ENCODE measurements at places on chromosomes 12 and 14. TPM values are rescaled to one million over a fixed set of nuclear protein-coding genes. Genes with fewer than 3 reads are reported as not detected.
A peak's percentile ranks its signal among the peaks of the same experiment; 100 is the strongest.

DNA sequence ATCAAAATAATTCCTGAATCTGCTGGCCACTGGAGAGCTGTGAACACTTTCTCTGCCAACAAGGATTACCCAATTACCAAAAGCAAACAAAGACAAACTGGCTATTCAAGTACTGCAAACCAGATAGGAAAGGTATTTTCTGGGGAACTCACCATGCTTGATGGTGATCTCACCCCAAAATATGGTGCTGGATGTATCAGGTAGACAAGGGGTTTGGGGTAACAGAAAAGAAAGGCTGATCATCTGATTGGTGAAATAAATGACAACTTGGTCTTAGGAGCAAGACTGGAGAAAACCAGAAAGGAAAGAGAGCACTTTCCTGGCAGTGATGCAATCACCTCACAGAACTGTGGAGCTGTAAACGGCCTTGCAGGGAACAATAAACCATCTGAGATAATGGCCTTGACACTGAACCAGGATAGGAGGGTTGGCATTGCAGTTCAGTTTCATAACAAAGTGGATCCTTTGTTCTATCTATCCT, 31.0 kb upstream of the NPFF start:
- no peak for DNase-seq

DNA sequence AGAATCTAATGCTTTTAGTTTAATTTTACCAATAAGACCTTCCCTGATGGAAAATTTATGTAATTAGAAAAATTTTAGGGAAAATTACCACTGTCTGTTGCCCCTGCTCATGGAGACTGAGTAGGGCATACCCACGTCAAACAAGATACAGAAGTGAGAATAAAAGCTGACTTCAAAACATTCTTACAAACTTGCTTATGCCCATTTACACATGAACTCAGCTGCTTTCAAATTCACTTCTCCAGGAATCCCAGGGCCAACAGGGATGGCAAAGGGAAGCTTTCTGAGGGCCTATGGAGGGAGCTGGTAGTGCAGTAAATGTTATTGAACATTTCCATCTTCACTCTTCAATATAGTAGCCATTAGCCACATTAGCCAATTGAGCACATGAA, 4.8 kb upstream of the NINJ2 start:
- no peak for DNase-seq

DNA sequence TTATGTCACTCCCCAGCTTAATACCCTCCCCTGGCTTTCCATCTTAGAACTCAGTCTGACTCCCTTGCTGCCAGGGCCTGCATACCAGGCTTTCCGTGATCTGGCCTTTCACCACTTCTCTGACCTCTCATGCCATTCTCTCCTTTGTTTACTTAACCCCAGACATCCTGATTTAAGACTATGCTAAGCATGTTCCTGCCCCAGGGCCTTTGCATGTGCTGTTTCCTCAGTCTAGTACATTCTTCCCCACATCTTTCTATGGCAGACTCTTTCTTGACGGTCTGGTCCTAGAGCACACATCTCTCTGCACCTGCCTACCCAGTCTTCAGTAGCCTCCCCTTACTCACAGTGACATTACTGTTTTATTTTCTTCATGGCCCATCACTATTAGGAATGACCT, 42.2 kb downstream of the PLXNC1 start:
- DNase-seq, result no peak

- DNase-seq, result peak; percentile 8
Measured at GRCh38 chr14:102140027-102140749, 491 bp downstream of the WDR20 start.

DNA sequence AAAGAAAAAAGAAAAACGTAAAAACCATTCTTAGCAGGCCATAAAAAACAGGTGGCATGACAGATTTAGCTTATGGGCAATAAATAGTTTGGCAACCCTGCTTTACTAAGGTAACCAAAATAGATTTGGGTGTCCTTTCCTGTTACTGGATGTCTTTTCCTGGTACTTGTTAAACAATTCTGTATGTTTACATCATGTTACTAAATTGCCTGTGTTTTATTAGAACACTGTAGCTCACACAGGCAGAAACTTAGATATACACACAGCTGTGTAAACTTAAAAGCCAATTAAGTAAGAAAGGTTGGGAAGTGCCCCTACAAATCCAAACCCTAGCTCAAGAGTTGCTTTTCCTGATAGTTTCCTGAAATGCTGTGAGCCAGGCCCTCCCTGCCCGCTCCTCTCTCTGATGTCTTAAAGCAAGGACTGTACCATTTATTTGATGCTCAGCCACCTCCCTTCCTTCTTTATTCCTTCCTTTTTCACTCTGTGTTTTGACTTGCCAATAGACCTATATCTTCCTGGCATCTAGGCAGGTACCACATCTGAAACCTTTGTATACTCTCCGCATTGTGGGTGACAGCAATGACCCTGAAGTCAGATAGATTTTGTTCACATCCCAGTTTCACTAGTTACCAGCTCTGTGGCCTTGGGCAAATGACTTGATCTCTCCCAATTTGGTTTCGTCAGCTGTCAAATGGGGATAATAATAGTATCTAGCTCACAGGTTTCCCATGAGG, 3.7 kb upstream of the CAMKK2 start:
- no peak for DNase-seq

DNA sequence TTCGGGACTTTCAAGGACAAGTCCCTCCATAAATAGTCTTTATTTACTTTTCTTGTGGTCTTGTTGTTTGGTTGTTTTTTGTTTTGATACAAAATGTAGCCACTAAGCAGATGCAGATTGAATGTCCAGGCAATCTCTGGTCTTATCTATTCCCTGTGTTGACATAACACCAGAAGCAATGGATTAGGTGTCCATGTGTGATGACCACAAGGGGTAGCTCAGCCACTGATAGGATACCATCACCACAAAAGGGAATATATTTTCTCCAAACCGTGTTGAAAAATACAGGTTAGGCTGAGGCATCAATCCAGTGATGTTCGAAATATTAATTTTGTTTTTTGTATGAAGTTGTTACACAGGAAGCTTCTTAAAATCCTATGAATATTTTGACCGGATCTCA, 196.3 kb downstream of the EPS8 start:
- no peak for DNase-seq

- DNase-seq, result no peak
Measured at GRCh38 chr12:174124-174523, 39.8 kb downstream of the SLC6A12 start.

- no peak for DNase-seq
Measured at GRCh38 chr14:75769047-75769685, 108.1 kb downstream of the TTLL5 start.

GRCh38 chr12:121282072-121282742, 14.3 kb downstream of the CAMKK2 start:
- DNase-seq, result no peak

The KSR2 gene
- total RNA-seq, result not detected

The UNC79 gene
- total RNA-seq, result 0.02 TPM

The CLEC2A gene
- total RNA-seq, result not detected

Measured in HFFc6 (cell line).